H1 (cell line): ENCODE measurements at places on chromosomes 7 and 10. TPM values are rescaled to one million over a fixed set of nuclear protein-coding genes. Genes with fewer than 3 reads are reported as not detected.
A peak's percentile ranks its signal among the peaks of the same experiment; 100 is the strongest.

DNA sequence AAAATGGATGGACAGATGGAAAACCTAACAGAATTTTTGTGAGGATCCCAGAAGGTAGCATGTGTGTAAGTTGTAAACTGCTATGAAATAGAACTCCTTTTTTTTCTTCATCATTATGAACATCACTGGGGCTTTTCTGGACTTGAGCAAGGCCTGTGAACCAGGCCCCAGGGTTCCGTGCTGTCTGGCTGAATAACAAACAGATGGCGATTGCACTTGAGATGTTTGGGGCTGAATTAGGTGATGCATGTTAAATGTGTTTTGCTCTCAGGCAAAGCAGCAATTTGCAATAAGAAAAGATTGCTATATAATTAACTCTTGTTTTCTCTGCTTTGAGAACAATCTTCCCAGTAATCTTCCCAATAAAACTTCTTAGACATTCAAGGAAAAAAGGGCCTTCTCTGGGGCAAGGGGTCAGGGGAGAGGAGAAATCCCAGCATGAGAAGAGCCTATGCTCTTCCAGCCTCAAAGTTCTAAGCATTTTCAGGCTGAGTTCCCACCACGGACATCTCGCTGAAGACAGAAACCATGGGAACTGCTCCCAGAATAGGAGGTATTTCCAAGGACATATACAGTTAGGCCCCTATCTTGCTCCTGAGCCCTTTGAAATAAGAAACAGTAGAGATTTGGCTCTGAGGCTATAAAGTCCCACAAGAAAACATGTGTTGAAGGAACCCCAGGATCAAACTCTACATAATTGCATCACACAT lies 98.7 kb downstream of the ITIH5 start:
- H3K4me3 ChIP-seq, result no peak overlapping the region
- DNase-seq, result no peak
- H3K27me3 ChIP-seq, result no peaks in the 10 kb centered on the region
- H3K27ac ChIP-seq, result no peak overlapping the region

DNA sequence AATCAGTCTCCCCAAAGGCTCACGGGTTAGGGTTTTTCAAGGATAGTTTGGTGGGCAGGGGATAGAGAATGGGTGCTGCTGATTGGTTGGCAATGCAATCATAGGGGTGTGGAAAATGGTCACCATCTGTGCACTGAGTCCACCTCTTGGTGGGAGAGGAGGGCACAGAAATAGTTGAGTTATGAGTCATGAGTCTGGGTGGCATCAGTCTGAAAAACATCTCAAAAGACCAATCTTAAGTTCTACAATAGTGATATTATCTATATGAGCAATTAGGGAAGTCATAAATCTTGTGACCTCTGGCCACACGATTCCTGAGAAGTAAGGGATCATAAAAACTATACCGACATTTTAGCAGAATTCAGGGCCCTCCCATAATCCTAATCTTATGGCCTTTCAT lies 62.7 kb downstream of the LGI1 start:
- H3K4me1 ChIP-seq, result no peaks in the 10 kb centered on the region
- no peaks in the 10 kb centered on the region for H3K27me3 ChIP-seq
- no peak overlapping the region for H3K27ac ChIP-seq
- H3K36me3 ChIP-seq, result no peaks in the 10 kb centered on the region

DNA sequence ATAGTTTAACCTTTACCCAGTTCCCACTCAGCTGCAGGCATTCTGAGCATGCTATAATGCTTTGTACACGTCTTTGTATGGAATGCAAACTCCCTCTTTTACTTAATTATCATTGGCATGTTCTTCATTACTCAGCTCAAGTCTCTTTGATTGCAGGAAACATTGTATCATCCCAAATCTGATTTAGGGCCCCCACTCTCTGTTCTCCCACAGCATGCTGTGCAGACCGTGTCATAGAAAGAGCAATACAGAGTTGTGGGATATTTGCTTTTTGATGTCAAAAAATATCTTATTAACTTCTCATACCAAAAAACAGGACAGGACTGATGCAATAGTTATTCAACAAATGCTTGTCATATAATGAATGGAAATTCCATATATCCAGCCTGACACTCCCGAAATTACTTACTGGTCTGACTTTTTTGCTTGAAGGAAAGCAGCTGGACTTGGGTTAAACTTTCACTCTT lies 1081.5 kb upstream of the C7orf33 start:
- no peak overlapping the region for H3K27ac ChIP-seq
- H3K4me1 ChIP-seq, result no peaks in the 10 kb centered on the region
- no peaks in the 10 kb centered on the region for H3K36me3 ChIP-seq
- H3K4me3 ChIP-seq, result no peak overlapping the region
- no peak for DNase-seq

DNA sequence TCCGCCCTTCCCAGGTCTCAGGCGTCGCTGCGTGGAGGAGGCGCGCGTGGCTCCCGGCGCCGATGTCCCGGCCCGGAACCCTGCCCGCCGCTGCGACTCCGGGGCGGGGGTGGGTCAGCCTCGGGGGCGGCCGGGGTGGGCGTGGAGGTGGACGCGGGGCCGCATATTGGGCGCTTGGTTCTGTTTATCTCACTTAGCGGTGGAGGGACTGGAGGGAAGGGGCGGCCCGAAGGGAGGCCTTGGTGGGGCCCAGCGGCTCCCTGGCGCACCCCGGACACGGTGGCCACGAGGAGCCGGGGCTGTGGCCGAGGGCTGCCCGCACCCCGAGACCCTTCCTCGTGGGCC lies 8.6 kb downstream of the UNCX start:
- DNase-seq, result no peak
- no peak overlapping the region for H3K27ac ChIP-seq
- no peaks in the 10 kb centered on the region for H3K36me3 ChIP-seq
- H3K27me3 ChIP-seq, result peaks cover 96% of the 10 kb centered on the region

DNA sequence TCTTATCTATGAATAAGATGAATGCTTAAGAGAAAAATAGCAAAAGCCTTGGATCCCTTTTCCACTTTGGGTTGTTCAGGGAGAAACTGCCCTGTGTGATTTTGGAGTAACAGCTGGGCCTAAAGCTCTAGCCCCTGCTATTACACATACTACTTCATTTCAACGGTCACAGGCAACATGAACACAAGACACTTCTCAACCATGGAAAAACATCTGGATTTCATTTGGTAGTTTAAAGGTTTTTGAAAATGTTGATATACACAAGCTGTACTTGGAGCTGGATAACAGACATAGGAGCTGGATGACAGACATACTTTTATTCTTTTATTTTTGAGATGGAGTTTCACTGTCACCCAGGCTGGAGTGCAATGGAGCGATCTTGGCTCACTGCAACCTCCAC lies 2.7 kb upstream of the CHUK start:
- H3K4me3 ChIP-seq, result no peak overlapping the region
- no peaks in the 10 kb centered on the region for H3K27me3 ChIP-seq
- H3K27ac ChIP-seq, result no peak overlapping the region
- H3K36me3 ChIP-seq, result peaks cover 5% of the 10 kb centered on the region; the same call in 1 of the 2 replicates
- no peak for DNase-seq
- H3K4me1 ChIP-seq, result no peaks in the 10 kb centered on the region

- H3K27ac ChIP-seq, result no peak overlapping the region
- no peak for DNase-seq
- no peaks in the 10 kb centered on the region for H3K27me3 ChIP-seq
- no peaks in the 10 kb centered on the region for H3K4me1 ChIP-seq
- no peaks in the 10 kb centered on the region for H3K36me3 ChIP-seq
Observed at GRCh38 chr7:15929411-15929810, 242.9 kb upstream of the MEOX2 start.

Gene SRRM3
- 16.0 and 17.4 TPM in 2 replicates for total RNA-seq

DNA sequence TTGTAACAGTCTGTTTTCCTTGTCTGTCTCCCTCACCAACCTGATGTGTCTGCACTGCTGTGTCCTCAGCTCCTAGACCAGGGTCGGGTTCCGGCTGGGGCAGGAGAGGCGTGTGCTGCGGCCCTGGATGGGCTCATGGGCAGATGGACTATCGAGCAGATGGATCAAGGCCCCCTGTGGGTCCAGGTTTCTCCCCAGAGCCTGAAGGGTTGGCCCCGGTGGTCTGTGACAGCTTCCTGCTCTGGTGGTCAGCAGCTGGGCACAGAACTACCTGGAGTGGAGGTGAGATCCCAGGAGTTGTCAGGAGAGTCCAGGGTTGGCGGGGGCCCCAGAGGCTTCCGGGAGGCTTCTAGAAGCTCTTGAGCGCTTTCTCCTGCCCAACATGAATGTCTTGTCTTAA lies 75.1 kb downstream of the GRK5 start:
- H3K4me3 ChIP-seq, result no peak overlapping the region
- H3K27ac ChIP-seq, result no peak overlapping the region
- no peaks in the 10 kb centered on the region for H3K36me3 ChIP-seq
- H3K4me1 ChIP-seq, result no peaks in the 10 kb centered on the region

GRCh38 chr10:13859979-13860654 lies 273.4 kb downstream of the PRPF18 start:
- DNase-seq, result no peak
- no peak overlapping the region for H3K27ac ChIP-seq
- no peaks in the 10 kb centered on the region for H3K36me3 ChIP-seq
- no peak overlapping the region for H3K4me3 ChIP-seq
- peaks cover 1% of the 10 kb centered on the region for H3K27me3 ChIP-seq

- no peaks in the 10 kb centered on the region for H3K4me1 ChIP-seq
- H3K27me3 ChIP-seq, result no peaks in the 10 kb centered on the region
- DNase-seq, result no peak
- no peak overlapping the region for H3K4me3 ChIP-seq
- H3K36me3 ChIP-seq, result no peaks in the 10 kb centered on the region
Observed at GRCh38 chr7:108648989-108649388, 79.3 kb downstream of the DNAJB9 start.

Gene INHBA
- total RNA-seq, result 2.7 and 2.8 TPM in 2 replicates

Gene ABCB1
- 0.88 and 1.2 TPM in 2 replicates for total RNA-seq

DNA sequence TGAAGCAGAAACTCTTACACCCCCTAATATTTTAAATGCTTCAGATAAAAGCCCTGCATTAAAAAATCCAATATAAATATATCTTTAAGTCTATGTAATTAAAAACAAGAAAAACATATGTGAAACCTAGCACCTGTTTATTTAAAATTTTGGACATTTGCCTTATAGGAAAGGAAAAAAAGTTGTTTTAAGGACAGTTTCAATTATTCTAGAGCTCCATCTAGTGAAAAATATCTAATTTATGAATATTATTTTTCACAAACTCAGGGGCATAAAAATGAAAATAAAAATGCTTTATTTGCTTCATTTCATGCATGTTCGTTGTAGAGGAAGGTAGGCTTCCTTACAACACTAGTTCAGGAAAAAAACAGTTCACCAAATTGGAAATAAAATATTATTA lies 26.1 kb downstream of the ENKUR start:
- H3K27ac ChIP-seq, result no peak overlapping the region
- no peak for DNase-seq
- H3K27me3 ChIP-seq, result no peaks in the 10 kb centered on the region
- H3K36me3 ChIP-seq, result no peaks in the 10 kb centered on the region
- no peak overlapping the region for H3K4me3 ChIP-seq

Gene TMEM236
- total RNA-seq, result 0.07 and 0.11 TPM in 2 replicates

DNA sequence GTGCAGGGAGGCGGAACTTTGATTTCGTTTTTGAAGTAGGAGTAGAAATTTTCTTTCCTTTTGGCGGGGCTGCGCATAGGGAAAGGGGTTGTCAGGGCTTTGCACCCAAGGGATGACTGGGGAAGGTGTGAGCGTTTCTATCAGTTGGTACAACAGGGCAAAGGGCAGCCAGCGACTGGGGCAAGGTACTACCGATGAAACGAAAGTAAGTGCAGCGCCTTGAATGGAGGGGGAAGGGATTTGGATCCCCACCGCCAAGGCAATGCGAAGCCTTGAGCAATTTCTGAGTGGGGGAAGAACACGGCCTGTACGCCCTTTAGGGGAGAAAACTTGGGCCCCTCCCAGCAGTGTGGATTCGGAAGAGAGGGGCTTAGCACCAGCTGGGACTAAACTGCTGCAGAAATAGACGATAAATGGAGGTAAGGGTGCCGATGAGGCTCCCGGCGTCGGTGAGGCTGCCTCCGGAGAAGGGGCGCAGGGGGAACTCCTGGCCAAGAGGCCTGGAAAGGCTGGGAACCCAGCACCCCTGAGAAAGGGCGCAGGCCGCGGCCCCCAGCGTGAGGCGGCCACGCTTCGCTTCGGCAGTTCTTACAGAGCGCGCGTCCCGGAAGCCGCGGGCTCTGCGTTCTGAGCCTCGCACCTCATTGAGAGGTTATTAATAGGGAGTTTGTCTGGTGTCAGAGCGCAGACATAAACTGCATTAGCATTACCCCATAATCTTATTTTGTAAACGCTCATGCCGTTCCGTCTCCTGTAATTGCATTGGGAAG lies 10.0 kb upstream of the TLX1 start:
- H3K27ac ChIP-seq, result no peak overlapping the region
- H3K36me3 ChIP-seq, result peaks cover 3% of the 10 kb centered on the region; the same call in 1 of the 2 replicates
- no peaks in the 10 kb centered on the region for H3K4me1 ChIP-seq
- peak overlapping the region; percentile 53 for H3K4me3 ChIP-seq

- H3K4me1 ChIP-seq, result no peaks in the 10 kb centered on the region
- no peaks in the 10 kb centered on the region for H3K27me3 ChIP-seq
- H3K36me3 ChIP-seq, result peaks cover 3% of the 10 kb centered on the region; the same call in 1 of the 2 replicates
Observed at GRCh38 chr7:4789194-4790077, 14.0 kb downstream of the AP5Z1 start.

DNA sequence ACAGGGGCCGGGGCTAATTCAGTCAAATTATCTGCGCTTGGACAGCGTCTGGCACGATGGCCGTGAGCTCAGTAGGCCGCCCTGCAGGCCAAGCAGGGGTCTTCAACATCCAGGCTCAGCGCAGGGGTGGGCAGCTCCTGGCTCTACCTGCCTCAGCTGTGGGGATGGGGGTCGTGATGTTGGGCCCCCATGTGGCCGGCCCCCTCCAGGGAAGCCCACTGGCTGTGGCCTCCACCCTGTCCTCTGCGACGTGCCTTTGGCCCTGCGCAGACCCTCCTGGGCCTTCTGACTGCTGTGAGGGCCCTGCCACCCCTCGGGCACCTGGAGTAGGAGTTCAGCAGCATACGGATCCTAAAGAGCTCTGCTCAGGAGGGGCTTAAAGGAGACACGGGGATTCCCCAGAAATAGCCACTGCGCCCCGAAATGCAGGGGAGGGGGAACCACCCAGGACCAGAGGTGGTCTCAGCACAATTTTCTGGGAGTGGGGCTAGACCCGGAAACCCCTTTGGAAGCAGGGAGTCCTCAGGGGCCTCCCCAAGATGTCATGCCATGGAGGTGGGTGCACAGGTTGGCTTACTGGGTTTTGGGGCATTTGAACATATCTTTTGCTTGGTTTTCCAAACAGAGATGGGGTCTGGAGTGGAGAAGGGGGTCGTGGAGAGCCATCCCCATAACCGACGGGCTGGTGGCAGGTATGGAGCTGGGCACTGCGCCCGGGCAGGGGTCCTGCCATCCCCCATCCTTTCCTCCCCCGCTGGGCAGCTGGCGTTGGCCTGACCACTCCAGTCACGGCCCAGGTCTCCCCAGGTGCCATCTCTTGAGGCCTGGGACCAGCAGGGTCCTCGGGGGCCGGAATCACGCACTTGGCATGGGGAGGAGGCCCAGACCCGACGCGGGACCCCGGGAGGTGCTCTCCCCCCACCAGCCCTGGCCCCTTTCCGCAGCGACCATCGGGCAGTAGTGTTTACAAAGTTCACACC lies 4.0 kb upstream of the ADAP1 start:
- H3K36me3 ChIP-seq, result no peaks in the 10 kb centered on the region
- no peak for DNase-seq
- H3K27ac ChIP-seq, result no peak overlapping the region
- H3K27me3 ChIP-seq, result peaks cover 2% of the 10 kb centered on the region

Gene ANXA8L1
- not detected in 2 replicates for total RNA-seq
